ENCODE measurements at places on chromosomes 4 and X.

DNA sequence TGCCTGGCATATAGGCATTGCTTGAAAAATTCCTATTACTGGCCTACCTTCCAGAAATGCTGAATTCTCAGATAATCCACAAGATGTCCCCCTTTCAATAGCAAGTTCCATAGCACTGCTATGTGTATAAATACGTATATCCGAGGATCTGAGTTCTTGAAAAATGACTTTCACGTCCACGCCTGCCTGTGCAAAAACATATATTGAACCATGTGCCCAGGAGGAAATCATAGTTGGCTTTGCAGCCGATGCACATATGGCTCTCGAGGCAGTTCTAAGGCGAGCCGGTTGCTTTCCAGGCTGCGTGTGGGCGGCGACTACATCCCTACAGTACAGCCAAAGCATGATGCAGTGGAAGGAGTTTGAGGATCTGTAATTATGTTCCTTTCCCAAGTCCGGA, 55.4 kb upstream of the ESX1 start:
- DNase-seq = no peak

- no peak for DNase-seq
Observed at GRCh38 chr4:121397941-121398601, 17.3 kb upstream of the QRFPR start.

DNA sequence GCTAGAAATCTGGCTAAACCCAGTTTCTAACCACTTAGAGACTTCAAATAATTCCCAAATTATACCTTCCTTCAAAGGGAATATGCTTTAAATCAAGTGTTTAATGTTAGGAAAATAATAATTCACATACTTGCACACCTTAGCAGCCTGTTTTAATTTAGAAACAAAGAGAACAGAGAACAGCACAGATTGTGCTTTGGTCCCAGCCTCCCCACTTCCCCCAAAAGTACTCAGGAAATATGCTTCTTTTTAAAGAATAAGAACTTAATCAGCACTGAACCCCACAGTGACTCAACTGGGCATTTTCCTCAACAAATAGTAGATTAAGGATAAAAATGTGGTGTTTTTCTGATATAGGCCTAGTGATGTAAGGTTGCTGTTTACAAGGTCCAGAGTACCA, 295.8 kb downstream of the GBA3 start:
- DNase-seq = no peak

DNA sequence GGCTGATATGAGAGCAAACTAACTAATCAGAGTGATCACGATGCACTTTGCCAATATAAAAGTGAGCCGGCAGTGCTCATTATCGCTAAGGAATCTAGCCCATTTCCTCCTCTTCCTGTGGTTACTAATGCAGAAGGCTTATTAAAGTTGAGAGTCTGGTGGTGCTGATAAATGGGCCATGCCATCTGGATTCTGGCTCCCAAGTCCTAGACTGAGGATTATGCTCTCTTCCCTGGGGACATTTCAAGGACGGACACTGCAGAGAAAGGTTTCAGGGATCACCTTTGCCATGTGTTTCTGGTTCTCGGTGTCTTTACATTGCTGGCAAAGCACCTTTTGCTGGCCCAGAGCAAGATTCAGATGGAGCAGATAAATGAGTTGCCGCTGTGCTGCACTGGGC, 85.3 kb downstream of the RTL5 start:
- DNase-seq = no peak

- DNase-seq = no peak
Observed at GRCh38 chrX:85065512-85066198, 62.0 kb downstream of the APOOL start.

DNA sequence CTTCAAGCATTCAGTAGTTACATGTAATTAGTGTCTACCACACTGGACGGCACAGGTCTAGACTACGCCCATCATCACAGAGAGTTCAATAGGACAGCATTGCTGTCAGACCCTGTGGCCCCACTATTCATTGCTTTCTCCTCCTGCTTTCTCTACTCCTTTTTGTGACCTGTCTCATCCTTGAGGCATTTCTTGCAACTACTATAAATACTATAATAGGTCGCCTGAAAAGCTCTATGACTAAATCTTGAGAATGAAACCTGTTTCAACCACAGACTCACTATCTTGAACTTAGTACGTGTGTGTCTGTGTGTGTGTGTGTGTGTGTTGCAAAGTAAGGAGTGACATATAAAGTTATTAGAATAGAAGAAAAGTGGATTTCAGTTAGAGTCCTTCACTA, 252.9 kb upstream of the KLF3 start:
- DNase-seq = no peak

- no peak for DNase-seq
Observed at GRCh38 chrX:130915302-130915701, 12.3 kb upstream of the ENOX2 start.

- DNase-seq = no peak
Observed at GRCh38 chrX:23820235-23820782, 37.3 kb downstream of the SAT1 start.

GRCh38 chrX:79084923-79085322, 59.6 kb upstream of the GPR174 start:
- DNase-seq = no peak

GRCh38 chr4:123588631-123589241, 192.1 kb downstream of the SPRY1 start:
- DNase-seq = no peak

GRCh38 chr4:110821186-110821585, 198.3 kb upstream of the PITX2 start:
- DNase-seq = no peak

- no peak for DNase-seq
Observed at GRCh38 chrX:49838374-49838773, 9.3 kb downstream of the PAGE4 start.

DNA sequence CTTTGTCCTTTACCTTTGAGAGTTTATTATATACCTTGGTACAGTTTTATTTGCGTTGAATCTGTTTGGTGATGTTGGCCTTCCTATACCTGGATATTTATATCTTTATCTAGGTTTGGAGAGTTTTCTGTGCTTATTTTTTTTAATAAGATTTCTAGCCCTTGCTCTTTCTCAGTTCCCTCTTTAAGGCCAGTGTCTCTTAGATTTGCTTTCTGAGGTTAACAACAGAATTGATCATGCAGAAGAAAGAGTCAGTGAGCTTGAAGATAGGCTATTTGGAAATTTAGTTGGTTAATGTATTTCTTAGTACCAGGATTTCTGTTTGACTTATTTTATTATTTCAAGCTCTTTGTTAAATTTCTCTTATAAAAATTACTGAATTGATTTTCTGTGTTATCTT, 12.7 kb upstream of the TAF7L start:
- DNase-seq = no peak

GRCh38 chrX:31190221-31190975, 118.6 kb upstream of the FTHL17 start:
- no peak for DNase-seq

- DNase-seq = no peak
Observed at GRCh38 chrX:1105671-1106419, 106.6 kb downstream of the CRLF2 start.

DNA sequence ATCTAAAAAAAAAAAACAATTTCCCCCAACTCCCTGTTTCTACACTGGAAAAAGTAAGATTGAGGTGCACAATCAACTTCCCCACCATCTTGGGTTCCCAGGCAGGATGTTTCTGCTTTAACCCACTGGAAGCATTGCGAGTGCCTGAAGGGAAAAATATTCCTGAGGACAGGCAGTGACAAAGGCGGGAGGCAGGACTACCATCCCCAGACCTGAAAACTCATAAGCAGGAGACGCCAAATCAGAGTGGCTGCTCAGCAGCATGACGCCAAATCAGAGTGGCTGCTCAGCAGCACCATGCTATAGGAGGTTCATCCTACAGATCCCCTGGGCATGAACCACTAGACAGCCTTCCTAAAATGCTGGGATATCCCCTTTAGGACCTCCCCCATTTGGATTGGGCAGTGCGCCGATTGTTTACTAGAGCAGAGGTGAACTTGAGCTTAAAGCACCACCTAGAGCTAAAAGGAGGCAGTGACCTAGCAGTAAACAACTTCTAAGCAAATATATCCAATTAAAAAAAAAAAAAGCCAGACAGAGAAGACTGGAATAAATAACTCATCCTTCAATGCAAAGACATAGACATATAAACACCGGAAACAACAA, 35.0 kb upstream of the GK start:
- no peak for DNase-seq

DNA sequence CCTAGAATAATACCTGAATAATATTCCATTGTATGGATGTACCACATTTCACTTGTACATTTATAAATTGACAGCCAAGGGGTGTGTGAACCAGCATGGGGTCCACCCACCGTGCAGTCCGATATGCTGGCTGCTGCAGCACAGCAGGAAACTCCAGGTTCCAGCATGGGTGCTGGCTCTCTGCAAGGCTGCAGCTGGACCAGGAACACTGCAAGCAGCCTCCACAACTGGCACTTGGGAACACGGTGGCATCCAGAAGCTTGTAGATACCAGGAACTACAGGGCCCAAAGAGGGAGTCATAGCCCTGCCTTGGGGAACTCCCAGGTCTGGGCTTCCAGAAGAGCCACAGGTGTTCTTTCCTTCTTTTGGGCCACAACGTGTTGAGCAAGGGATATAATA, 91.2 kb downstream of the NXF2 start:
- no peak for DNase-seq

- no peak for DNase-seq
Observed at GRCh38 chrX:49260221-49260985, 4.1 kb downstream of the FOXP3 start.

GRCh38 chrX:139892512-139892911, 40.3 kb downstream of the ATP11C start:
- DNase-seq = no peak

GRCh38 chr4:174457468-174457867, 64.8 kb downstream of the HPGD start:
- no peak for DNase-seq

DNA sequence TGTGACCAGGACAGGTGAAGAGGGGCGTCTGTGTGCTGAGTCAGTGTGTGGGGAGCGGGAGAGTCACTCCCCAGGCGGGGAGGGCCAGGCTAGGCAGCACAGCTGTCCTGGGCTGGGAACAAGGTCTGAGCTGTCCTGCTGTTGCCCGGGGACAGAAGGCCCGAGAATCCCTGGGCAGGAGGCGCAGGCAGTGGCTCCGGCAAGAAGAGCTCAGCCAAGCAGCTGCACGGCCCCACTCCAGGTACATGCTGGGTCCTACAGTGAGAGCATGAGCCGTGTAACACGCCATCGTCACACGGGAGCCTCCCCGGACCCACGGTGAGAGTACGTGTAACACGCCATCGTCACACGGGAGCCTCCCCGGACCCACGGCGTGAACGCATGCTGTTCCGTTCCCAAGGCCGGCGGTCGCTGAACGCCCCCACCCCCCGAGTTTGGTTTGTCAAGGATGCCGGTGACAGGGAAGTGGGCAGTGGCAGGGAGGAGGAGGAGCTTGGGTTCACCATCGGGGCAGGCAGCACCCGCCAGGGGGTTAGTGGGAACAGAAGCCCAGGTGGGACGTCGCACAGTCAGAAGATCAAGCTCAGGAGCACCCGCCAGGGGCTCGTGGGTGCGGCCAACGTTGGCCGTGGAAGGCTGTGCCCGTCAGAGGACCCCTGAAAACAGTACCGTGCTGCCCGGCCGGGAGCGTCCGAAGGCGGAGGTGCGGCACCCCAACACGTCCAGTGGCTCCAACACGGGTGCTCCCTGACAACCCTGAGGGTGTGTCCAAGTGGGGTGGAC, 15.6 kb downstream of the PPP2R3B start:
- no peak for DNase-seq

- DNase-seq = no peak
Observed at GRCh38 chr4:141192564-141192963, 28.1 kb upstream of the ZNF330 start.

DNA sequence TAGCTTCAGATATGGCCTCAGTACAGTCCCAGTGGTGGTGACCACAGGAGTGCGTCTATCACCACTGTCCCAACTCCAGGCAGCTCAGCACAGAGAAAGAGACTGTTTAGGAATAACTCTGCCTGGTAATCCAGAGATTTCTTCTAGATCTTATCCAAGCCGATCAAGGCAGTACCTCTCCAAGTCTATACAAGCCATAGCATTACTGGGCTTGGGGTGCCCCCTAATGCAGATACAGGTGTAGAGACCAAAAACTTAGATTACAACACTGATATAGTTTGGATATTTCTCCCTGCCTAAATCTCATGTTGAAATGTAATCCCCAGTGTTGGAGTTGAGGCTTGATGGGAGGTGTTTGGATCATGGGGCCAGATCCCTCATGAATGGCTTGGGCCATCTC, 100.9 kb downstream of the PTCHD1 start:
- no peak for DNase-seq

GRCh38 chrX:25001808-25002660, 13.7 kb downstream of the ARX start:
- no peak for DNase-seq

DNA sequence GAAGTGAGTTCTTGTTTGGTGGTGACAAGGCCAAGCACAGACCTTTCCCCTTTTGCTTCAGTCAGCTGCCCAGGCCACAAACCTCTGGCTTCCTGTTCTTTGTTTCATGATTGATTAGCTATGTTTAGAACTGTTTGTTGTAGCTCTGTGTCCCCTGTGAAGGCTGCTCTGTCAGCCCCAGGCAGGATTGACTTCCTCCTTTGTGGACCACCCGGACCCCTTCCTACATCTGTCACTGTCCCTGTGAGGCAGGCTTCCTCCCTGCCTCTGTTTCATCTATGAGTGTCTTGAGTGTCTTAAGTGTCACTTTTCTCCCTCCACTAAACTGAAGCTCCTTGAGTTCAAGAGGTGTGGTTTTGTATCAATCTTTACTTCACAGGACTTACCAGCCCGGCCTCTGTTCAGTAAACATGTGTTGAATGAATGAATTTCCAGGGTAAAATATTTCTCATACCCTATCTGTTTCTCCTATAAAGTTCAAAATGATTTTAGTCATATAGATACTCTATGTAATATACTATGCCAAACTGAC, 83.5 kb downstream of the ZNF674 start:
- DNase-seq = no peak

DNA sequence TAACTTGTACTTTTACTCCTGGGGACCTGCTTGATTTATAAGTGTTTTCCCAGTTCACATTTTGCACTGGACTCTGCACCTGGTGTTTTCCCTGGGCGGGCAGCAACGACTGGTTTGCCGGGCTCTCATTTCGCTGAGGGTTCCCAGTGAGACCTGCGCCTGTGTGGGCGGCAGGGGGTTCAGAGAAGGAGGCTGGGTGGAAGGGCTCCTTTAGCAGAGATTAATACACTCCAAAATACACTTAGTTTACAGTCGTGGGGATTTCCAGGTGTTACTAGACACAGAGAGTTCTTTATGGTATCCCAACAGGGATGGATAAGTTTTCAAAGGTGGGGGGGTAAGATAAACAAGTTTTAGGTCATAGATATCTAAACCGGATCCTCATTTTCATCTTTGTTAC, 53.0 kb upstream of the SHISA3 start:
- DNase-seq = no peak

GRCh38 chr4:15756361-15756861, 21.7 kb upstream of the CD38 start:
- no peak for DNase-seq

GRCh38 chrX:138026211-138026610, 460.3 kb downstream of the ZIC3 start:
- no peak for DNase-seq
